ENCODE measurements at places on chromosomes 13 and 19.
A peak's percentile ranks its signal among the peaks of the same experiment; 100 is the strongest.

- DNase-seq: no peak
Observed at GRCh38 chr19:32232449-32232848, 113.0 kb upstream of the ZNF507 start.

DNA sequence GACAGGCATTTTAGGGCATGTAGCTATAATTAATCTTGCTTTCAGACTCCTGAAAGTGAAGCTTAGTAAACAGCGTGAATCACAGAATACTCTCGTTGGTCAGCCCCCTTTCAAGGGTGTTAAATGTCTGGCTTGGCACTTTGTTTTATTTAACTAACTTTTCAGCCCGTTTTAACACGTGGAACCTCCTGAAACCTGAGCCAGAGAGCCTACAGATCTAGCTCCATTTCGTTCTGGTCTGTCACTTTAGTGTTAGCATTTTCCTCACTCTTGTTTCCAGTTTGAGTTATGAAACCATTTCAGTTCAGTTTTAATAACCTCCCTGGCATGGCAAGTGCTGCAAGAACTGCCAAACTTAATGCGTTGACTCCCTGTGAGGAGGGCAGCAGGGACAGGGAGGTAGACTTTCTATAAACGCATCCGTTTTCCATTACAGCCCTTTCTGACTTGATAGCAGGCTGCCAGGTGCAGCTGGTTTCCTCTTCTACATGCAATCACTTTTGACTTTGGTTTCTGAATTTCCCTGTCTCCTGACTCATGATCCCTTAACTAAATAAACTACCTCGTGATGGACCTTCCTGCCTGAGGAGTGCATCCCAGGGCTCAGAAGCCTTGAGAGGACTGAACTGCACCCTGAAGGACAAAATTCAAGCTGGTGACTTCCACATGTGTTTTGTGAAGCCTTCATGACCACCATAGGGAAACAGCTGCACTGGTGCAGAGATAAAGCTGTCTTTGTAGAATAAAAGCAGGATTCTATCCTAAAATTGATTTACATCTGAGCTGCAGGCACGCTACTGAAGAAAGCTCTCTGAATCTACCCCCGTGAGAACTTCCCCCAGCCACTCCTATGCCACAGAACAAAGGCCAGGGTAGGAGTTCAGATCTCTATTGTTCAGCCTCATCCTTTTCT, 192.6 kb downstream of the DLEU7 start:
- peak; percentile 66 for DNase-seq

DNA sequence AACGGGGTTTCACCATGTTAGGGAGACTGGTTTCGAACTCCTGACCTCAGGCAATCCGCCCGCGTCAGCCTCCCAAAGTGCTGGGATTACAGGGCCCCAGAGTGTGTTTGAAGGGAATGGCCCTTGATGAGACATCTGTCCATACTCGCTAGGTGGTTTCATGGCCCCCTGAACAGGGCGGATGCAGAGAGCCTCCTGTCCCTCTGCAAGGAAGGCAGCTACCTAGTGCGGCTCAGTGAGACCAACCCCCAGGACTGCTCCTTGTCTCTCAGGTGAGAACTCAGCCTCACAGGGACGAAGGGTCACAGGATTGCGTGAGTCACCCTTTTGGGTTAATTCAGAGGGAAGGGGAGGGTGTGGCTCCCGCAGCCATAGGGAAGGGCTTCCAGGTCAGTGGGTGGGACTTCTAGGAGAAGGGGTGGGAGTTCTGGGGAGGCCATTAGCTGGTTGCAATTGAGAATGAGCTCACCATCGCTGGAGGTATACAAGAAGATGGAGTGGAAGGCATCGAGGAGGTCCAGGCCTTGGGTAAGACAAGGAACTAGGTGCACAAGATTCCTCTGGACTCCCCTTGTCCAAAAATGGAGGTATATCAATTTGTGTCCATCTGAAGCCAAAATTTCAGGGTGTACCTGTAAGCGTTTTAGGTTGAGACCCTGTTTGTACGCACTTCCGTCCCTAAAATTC, 9.2 kb downstream of the SHD start:
- no peak for DNase-seq

DNA sequence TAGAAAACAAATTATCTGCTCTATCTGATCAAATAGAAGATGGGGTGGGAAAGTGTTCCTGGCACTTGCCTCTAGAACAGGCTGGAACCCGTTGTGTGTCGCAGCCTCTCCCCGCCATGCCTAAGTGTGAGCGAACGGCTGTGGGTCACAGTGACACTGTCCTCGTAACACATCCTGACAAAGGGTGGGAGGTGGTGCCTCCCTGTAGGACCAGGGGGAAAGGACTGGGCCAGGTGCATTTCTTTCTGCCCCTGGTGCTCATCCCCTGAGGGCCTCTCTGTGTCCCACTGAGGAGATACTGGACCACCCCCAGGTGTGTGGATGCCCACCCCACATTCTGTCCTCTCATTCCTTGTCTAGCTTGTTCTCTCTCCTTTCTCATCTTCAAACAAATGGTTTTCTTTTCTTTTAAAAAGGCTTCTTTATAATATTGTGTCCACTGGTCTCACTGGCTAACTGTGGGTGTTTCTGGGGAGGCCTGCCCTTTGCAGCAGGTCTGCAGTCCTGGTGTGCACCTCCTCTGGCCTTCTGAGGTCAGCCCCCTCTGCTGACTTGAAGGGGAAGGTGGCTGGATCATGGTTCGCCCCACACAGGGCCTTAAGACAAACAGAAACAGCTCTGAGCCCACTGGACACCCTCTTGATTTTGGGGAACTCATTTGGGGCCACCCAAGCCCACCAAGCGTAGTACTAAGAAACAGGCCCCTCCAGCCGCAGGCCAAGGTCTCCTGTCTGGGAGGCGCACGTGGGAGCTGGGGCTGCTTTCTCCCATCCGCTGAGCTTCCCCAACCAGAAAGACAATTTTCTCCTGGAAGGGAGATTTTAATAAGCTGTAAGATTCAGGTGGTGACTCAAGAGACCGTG, 152.5 kb upstream of the SOX1 start:
- DNase-seq: no peak

DNA sequence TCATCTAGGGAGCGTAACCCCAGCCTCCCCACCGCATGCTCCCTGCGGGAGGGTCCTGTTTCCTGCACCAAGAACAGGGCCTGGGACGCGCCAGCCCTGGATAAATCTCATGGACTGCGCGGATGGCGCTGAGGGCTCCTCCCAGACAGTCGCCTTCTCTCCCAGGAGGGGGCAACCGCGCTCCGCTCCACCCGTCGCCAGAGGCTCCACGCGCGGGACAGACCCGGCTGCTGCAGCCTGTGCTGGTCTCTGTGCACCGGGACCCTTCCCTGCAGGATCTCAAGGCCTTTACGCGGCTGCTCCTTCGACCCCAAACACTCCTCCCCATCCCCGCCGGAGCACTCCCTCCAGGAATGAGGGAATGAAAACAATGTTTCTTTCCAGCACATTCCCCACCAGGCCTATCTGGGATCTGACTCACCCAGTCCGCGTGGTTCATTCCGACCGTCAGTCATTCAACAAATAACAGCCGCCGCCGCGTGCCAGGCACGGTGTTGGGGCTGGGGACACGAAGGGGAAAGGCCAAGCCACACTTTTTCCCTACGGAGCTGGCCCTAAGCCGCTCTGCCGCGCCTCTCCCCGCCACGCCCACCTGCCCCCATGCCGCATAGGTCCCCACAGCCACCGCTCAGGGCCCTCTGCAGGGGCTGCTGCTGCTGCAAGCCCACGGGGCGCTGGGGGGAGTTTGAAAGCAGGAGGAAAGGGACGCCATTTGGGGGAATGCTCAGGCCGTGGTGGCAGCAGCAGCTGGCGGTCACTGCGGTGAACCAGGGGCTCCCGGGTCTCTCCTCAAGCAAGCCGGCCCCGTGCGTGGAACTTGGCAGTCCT, 6.0 kb downstream of the PNMA8B start:
- peak; percentile 76 for DNase-seq

DNA sequence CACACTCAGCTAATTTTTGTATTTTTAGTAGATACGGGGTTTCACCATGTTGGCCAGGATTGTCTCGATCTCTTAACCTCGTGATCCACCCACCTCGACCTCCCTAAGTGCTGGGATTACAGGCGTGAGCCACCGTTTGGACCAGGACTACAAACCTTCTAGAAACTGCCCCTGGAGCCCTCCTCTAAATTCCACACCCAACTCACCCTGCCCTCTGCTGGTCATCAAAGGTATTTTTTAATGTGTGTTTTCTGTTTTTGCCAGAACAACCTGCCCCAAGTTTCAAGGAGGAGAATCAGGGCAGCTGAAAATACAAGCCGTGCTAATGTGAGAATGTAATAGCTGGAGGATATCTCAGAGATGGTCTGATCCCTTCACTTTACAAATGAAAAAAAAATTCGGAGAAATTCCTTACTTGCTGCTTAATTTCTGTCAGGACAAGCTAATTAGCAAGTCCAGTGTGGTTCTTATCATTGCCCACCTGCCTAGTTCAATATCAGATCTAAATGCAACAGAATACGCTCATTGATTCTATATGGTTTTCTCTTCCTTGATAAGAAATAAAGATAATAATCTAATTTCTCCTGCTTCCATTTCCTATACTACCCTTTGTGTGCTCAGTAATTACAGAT, 4.1 kb downstream of the ATP8A2 start:
- no peak for DNase-seq

GRCh38 chr13:110475117-110475516, 86.4 kb downstream of the RAB20 start:
- no peak for DNase-seq

DNA sequence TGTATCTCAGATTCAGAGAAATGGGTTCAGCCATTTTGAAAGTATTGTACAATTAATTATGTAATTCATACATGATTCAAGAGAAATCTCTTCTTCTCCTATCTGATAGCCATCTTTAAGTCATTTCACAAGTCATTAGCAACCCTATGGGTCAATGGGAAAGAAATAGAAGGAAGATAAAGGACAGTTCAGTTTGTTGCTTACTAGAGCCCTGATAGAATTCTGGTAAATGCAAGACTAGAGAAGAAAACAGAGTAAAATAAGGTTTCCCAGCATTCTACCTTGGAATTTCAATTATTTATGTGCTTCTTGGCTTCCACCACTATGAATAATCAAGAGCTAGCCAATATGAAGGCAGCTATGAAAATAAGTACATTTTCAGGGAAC, 117.7 kb downstream of the LHFPL6 start:
- DNase-seq: peak; percentile 59

- no peak for DNase-seq
Observed at GRCh38 chr13:99125326-99125915, 75.2 kb upstream of the UBAC2 start.

DNA sequence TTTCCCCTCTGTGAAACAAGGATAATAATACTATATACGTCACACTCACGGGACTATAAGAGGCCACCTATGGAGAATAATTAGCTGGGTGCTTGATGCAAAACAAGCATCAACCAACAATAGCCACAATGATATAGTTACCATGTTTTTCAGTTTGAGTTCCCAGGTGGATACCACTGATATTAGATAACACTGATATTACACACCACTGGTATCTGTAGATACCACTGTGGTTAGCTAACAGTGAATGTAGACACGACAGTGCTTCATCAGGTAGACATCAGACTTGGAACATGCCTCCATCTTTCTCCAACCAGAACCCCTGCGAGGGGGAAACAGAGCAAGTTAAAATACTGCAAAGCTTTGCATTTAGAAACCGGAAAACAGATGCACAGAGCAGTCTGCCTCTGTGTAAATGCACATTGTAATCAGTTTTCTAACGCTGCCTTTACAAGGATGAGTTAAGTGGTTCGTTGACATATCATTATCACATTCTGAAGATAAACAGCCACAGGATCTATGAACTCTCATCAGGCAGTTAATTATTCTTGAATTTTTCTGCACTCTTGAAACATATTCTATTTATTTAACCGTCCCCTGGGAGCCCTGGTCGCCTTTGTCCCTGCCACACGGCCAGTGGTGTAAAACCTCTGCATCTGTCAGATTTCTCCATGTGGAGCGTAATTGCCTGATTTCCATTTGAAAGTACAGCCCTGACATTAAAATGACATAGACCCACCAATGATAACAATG, 80.7 kb downstream of the RNASEH2B start:
- DNase-seq: no peak

DNA sequence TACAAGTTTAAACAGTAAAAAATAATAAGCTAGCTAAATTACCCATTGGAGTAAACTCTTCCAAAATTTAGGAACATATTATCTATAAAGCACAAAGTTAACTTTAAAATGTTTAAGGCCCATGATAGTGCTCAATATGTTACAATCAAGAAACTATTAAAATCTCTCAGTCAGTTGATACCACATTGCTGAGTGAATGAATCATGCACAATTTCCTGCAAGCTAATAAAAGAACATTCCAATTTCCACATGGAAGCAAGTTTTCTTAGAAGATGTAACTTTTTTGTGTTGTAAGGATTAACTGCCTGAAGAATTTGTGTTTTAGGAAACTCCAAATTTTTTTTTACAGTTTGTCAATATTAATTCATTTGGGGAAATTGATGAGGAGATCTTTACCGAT, 666.6 kb downstream of the SLITRK1 start:
- peak; percentile 65 for DNase-seq

GRCh38 chr19:23098988-23099387, 17.8 kb upstream of the ZNF730 start:
- DNase-seq: peak; percentile 8

GRCh38 chr13:21546372-21546771, 57.6 kb downstream of the MICU2 start:
- no peak for DNase-seq

DNA sequence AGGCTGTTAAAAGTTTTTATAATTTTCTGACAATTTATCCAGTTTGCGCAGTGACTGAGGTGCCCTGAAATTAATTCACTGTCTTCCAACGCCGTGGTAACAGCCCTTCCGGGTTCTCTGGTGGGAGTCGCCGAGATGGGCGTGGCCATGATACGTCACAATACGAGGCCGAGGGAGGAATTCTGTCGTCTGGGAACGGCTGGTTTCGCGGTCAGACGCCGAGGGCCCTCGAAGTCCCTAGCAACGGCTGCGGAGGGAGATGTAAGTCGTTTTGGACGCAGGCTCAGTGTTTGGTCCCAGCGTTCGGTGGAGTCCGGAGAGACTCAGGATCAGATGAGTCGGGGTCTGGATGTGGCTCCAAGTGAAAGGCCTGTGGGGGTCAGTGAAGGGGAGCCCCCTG, 21.7 kb downstream of the ZNF613 start:
- DNase-seq: peak; percentile 16

- DNase-seq: no peak
Observed at GRCh38 chr19:5092481-5092843, 123.5 kb downstream of the KDM4B start.

GRCh38 chr19:34217952-34218817, 36.2 kb upstream of the GARRE1 start:
- DNase-seq: peak; percentile 99

- DNase-seq: peak; percentile 58
Observed at GRCh38 chr13:32229443-32229842, 85.7 kb downstream of the ZAR1L start.

Data from astrocyte (in vitro differentiated cells and primary cell).